ENCODE measurements at places on chromosomes 5 and 9.

GRCh38 chr5:1376981-1377380 is 32.1 kb upstream of the CLPTM1L start:
- DNase-seq = no peak

DNA sequence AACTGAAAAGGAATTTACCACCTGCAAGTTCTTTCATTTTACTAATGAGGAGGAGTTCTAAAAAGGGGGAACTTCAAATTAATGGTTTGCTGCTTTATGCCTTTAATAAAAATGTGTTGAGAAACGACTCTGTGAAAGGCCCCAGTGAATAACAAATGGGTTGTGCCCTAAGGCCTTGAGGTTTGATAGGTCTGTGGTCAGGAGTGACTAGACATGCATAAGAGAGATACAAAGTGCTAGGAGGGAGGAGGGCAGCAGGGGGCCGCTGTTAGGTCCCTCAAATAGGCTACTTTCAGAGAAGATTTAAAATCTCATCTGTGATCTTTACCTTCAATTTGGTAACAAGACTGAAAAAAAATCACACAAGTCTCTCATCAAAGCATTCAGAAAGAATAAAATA is 58.3 kb downstream of the FAM81B start:
- DNase-seq = no peak

GRCh38 chr9:78214492-78214891 is 21.4 kb upstream of the CEP78 start:
- no peak for DNase-seq

GRCh38 chr5:24555229-24555628 is 89.5 kb downstream of the CDH10 start:
- no peak for DNase-seq

GRCh38 chr9:7782400-7783120 is 17.0 kb downstream of the DMAC1 start:
- DNase-seq = no peak

DNA sequence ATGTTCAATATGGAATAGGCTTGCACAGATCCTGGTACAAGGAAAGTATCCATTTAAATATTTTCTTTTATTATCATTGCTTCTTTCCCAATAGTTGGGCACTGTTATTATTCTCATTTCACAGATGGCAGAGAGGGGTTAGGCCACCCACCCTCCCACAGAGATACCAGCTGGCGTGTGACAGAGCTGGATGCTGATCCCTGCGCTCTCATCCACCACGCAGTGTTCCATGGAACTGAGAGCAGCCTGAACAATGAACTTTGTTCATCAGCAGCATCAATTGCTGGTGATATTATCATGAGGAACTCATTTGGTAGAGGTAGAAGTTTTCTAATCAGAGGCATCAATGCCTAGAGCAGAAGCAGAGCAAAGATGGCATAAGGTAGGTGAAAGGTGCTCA is 227.9 kb downstream of the ESM1 start:
- no peak for DNase-seq

DNA sequence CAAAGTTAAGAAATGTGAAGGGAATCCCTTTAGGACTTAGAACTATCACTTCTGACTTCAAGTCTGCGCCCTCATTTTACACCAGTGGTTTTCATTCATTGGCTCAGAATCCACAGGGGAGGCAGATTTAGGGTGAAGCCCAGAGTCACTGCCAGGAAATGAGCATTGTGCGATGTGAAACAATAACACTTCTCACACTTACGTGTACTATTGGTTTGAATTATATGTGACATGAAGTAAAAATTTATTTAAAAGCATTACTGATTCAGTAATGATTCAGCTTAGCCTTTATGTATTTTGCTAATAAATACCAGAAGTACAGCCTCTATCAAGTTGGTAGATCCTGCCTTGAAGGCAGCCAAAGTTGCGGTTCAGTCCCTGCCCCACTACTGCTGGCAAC is 98.6 kb downstream of the PAM start:
- peak; percentile 30 for DNase-seq

DNA sequence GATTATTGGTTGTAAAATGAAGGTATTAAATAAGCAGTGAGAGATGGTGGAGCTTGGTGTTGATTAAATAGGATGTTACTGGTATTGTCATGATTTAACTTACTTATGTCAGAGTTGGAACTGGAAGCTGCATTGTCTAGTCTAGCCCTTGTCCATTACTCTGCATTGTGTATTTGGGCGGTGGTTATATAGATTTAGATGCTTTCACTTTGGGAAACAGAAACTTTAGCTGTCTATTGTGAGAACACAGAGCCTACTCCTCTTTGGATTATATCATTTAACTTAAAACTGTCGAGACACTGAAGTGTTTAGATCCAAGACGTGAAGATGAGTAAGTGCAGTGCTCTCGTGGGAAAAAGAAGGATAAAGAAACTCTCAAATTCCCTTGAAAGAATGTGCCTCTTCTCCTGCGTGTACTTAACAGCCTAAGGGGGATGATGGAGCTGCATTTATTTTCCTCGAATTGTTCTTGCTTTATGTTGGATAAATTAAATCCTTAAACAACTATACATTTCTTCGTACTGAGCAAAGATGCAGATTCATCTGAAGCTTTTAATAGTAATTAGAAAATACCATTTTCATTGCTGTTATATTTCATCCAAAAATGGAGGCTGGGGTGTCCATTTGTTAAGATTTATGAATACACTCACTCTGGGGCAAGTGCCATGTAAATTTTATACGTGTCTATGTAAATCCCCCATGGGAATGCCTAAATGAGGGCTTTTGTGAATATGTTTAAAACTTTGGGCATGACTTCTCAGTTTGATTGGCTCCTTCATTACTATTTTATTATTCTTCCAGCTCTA is 21.6 kb downstream of the FBXL7 start:
- no peak for DNase-seq

DNA sequence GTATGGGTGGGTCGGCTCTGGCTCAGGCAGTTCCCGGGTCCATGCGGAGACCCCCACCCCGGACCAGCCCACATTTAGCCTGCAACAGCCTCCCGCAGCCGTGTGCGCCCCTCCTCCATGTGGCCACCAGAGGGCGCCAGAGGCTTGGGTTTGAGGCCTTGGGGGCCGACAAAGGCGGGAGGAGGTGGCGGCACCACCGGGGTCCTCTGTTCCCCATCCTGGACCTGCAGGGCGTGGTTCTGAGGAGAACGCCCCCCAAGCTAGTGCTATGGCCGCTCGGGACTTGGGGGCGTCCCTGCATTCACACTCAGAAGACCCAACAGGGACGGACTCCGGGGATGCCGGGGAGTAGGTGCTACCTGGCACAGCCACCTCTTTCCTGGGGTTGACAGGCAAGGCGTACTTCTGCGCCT is 16.5 kb downstream of the ASS1 start:
- DNase-seq = peak; percentile 83

- peak; percentile 81 for DNase-seq
These were observed 684 bp upstream of the MED7 start for GRCh38 chr5:157143127-157143971.

GRCh38 chr5:147887026-147887627 is 8.6 kb downstream of the SCGB3A2 start:
- DNase-seq = no peak

- no peak for DNase-seq
These were observed 47.8 kb downstream of the SVEP1 start for GRCh38 chr9:110531776-110532175.

GRCh38 chr5:149434162-149435014 is 55.3 kb upstream of the IL17B start:
- DNase-seq = peak; percentile 75

DNA sequence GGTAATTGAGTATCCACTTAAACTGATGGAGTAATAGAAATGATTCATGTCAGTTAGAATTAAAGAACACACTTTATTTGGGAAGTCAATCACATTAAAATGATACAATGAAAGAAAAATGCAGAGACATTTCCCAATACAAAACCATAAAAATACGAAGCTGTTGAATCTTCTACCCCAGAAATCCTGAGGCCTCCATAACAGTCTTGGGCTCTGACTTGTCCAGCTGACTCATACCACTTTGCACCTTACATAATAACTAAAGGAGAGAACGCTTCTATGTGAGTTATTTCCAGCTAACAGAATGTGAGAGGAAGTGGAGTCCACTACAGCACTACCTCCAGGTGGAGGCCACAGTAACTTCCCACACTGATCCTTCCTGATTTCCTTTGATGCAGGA is 305.0 kb downstream of the MRPS30 start:
- no peak for DNase-seq

- DNase-seq = no peak
These were observed 368.4 kb upstream of the GRAMD2B start for GRCh38 chr5:126054577-126055347.

- no peak for DNase-seq
These were observed 27.2 kb downstream of the NEUROG1 start for GRCh38 chr5:135508496-135509005.

DNA sequence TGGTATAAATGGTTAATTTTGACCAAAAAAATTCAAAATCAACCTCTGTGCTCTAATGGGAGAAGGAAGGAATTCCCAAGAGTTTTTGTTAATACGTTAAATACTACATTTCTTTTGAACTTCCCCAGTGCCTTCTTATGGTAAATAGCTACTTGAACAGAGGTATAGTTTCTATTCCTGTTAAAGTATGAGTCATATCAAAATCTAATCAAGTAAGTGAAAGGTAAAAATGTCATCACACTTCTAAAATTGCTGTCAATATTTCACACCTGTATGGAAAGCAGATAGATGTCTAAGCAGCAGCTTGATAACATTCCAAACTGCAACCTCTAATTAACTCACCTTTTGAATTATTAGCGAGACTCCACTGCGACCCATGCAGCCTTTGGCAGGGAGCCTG is 214.1 kb upstream of the MEF2C start:
- no peak for DNase-seq

Measured in activated CD4-positive, alpha-beta T cell treated with anti-CD3 and anti-CD28 coated beads for 36 hours (primary cell).